Karpas-422 (cell line): ENCODE measurements at places on chromosomes 3 and 15. TPM values are rescaled to one million over a fixed set of nuclear protein-coding genes. Genes with fewer than 3 reads are reported as not detected.

DNA sequence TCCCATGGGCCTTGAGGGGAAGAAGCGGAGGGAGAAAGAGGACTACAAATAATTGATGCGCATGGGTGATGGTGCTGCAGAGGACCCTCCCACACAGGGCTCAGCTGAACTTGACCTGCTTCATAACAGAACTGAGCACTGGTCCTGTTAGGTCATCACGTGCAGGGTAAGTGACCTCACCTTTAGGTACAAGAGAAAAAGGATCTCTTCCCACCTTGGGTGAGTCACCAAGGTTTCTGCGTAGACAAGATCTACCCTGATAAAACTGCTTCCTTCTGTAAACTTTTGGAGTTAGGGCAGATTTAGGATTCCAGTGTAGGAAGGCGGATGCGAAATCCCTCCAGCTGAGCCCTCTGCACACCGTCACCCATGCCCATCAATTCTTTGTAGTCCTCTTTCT is 67.1 kb downstream of the FEM1B start:
- no peak for DNase-seq

- DNase-seq, result no peak
Observed at GRCh38 chr3:149460117-149460516, 14.4 kb upstream of the TM4SF4 start.

- DNase-seq, result peak; percentile 51
Observed at GRCh38 chr15:58771621-58772250, 634 bp downstream of the MINDY2 start.

DNA sequence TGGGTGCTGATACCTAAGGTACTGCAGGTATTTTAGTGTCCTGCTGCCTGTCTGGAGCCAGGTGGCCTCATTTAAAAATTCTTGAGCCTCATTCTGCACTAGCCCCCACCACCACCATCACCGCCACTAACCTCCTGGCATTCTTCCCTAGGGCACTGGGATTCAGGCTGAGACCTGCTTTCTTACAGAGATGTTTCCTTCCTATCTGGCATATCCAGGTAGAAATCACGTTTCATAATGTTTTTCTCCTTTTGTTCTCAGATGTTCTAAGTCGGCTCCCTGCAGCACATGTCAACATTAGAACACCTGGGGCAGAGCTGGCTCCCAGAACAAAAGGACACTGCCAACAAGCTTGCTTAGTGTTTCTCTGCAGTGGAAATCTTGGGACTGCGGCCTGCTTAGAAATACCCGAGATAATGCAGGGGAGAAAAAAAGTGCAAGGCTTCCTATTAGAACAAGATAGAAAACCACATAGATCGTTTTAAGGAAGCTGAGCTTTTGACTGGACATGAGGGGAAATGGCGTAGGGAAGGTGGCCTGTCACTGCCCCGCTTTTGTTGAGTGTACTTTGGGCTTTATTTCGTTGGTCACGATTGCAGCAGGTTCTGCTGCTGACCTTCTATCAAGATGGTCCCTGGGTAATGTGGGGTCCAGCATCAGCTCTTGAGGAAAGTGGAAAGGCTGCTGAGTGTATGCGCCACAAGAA is 59.6 kb upstream of the PPARG start:
- DNase-seq, result no peak

DNA sequence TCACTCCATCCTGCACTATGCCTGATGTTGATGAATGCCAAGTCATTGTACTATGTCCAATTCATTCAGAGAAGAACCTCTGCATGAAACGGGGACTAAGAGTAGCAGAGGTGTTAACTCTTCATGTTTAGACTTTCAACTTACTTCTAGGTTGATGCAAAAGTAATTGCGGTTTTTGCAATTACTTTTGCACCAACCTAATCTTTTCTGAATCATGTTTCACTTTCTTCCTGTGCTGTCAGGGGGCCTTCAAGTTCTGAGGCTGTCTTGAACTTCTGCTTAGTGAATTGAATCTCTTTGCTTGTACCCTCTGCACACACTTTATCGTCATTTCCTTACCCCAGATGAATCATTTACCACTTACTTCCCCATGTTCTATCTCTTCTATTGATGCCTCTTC is 636.2 kb downstream of the NAALADL2 start:
- DNase-seq, result no peak

DNA sequence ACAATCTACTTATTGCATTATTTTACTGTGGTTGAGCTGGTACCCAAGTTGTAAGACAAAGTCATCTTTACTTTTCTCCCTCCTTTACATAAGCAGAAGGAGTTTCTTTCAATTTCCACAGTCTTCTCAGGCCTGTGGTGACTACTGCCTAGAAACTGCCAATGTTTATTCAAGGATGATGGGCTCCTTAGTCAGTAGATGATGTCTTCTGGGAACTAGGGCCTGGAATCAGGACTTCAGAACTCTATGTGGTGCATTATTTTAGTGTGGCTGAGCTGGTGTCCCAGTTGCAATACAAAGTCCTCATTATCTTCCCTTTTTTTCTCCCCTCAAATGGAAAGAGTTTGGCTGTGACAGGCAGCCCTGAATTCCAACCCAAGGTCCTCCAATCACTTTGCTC is 1762.5 kb downstream of the SI start:
- DNase-seq, result no peak

DNA sequence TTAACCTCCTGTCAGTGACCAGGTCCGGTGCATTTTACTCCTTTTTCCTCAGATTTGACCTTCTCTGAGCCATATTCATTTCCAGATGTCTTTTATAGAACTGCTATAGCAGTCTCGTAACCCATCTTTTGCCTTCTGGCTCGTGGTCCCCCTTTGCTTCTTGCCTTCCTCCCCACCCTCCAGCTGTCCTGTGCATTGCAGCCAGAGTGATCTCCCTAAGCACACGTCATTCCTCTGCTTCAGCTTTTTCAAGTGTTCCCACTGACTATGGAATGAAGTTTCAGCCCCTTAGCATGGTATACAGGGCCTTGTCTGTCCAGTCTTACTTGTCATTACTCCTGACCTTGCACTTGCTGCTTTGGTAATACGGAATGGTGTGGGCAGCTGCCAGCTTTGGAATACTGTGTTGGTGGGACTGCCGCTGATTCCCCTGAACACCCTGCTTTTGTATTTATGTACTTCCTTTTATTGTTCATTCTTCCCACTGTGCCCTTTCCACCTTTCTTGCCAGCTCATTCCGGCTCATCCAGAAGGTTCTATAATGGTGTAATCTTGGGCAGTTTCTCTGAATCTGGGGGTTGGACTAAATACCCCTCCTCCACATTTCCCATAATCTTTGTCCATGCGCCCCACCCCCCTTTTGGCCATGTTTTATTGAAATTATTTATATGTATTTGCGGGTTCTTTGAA is 38.9 kb downstream of the SLC25A26 start:
- no peak for DNase-seq

- DNase-seq, result no peak
Observed at GRCh38 chr3:51353131-51353530, 32.0 kb upstream of the MANF start.

GRCh38 chr3:87268646-87269211 is 7.7 kb downstream of the POU1F1 start:
- no peak for DNase-seq

GRCh38 chr3:143973259-143974021 is 1.8 kb downstream of the DIPK2A start:
- peak; percentile 92 for DNase-seq

DNA sequence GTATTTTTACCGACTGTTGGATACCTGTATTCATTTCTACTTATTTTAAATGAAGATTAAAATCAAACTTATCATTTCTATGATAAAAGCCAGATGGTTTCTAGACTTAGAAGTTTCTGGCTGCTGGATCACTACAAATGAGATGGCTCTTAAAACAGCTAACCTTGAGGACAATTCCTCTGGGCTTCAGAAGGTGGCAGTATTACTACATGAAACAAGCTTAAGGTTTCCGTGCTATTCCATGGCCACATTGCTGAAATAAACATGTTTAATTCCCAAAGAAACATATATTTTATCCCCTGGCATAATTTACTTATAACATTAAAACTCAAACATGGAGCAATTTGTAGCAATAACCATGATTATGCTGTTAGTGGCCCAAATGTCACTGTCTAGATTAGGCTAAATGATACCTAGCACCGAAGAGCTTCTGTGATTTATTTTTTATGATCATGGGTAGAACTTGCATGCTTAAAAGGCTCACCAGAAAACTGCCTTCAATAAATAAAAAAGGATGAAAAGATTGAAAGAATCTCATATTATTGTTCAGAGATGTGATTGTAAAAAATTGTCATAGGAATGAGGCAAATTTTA is 204.0 kb upstream of the NANOGP8 start:
- peak; percentile 51 for DNase-seq

- DNase-seq, result no peak
Observed at GRCh38 chr15:69090197-69090948, 70.1 kb upstream of the GLCE start.

Gene PLOD2
- total RNA-seq, result not detected in 2 replicates

Gene GALNT15
- not detected in 2 replicates for total RNA-seq

Gene FGF12
- not detected in 2 replicates for total RNA-seq

Gene FEZF2
- total RNA-seq, result not detected in 2 replicates

Gene LARP6
- total RNA-seq, result not detected in 2 replicates
